ENCODE measurements at places on chromosomes 11 and 22.

DNA sequence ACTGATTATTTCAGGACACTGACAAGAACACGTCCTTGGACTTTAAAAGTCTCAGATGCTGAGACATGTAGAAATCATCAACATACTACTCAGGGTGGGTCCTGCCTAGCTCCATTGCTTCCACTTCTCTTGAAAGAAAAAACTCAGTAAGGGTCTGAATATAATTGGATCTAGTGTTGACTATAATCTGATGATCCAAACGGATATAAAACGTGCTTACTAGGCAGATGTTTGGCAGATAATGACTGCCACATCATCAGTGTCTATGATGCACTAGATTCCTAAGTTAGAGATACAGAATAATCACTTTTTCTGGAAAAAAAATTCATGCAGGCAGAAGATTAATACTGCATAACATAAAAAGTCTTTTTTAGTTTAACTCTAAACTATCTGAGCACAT is 21.6 kb downstream of the GUCY1A2 start:
- no peaks in the 10 kb centered on the region for H3K4me1 ChIP-seq
- DNase-seq = no peak
- H3K36me3 ChIP-seq = no peaks in the 10 kb centered on the region
- no peak overlapping the region for H3K27ac ChIP-seq
- H3K27me3 ChIP-seq = no peaks in the 10 kb centered on the region
- H3K4me3 ChIP-seq = no peak overlapping the region

DNA sequence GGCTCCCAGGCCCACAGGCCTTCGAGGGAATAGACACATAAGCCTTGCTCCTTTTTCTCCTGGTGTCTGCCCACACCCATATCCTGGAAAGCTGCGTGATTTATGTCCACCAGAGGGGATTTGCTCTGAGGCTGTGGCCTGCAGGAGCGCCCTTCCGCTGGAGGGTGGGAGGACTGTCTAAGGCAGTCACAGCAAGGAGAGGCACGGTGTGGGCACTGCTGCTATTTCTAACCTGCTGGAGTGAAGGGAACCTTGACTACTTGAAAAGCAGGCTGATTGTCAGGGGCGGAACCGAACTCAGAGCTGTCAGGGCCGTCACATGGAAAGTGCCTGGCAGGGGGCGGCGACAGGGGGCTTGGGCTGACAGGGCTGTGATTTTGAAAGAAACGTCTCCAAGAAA is 3.7 kb downstream of the UPB1 start:
- no peaks in the 10 kb centered on the region for H3K4me1 ChIP-seq
- H3K27ac ChIP-seq = no peak overlapping the region
- no peak overlapping the region for H3K4me3 ChIP-seq
- no peaks in the 10 kb centered on the region for H3K36me3 ChIP-seq
- DNase-seq = no peak
- no peaks in the 10 kb centered on the region for H3K27me3 ChIP-seq

GRCh38 chr11:44229098-44229497 is 80.8 kb downstream of the ALX4 start:
- H3K4me3 ChIP-seq = no peak overlapping the region
- H3K4me1 ChIP-seq = no peaks in the 10 kb centered on the region
- H3K27me3 ChIP-seq = no peaks in the 10 kb centered on the region
- no peak overlapping the region for H3K27ac ChIP-seq
- no peaks in the 10 kb centered on the region for H3K36me3 ChIP-seq

GRCh38 chr11:104145062-104145461 is 18.9 kb downstream of the PDGFD start:
- H3K36me3 ChIP-seq = no peaks in the 10 kb centered on the region
- H3K27ac ChIP-seq = no peak overlapping the region
- no peak for DNase-seq
- no peak overlapping the region for H3K4me3 ChIP-seq

DNA sequence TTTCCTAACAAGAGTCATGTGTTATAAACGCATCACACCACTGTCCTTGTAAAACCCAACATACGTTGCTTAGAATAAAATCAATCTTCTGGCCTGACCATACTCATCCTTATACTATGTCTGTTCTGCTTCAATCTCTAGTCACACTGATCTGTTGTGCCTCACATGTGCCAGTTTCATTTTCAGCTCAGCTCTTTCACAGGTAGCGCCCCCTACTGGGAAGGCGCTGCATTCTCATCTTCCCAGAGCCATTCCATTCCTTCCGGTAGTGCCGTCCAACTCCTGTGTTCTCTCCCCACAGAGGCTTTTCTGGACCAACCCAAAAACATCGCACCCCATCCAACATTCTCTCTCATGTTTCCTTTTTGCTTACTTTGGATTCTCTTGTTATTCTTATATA is 22.2 kb downstream of the CASP5 start:
- H3K36me3 ChIP-seq = no peaks in the 10 kb centered on the region
- no peaks in the 10 kb centered on the region for H3K27me3 ChIP-seq
- peak; percentile 61 for DNase-seq
- peak overlapping the region; percentile 34 for H3K4me3 ChIP-seq

- H3K4me3 ChIP-seq = no peak overlapping the region
- peaks cover 10% of the 10 kb centered on the region for H3K4me1 ChIP-seq
- H3K36me3 ChIP-seq = no peaks in the 10 kb centered on the region
- no peaks in the 10 kb centered on the region for H3K27me3 ChIP-seq
- no peak overlapping the region for H3K27ac ChIP-seq
- DNase-seq = no peak
Measured at GRCh38 chr11:130418210-130418609, 10.2 kb downstream of the ADAMTS8 start.

DNA sequence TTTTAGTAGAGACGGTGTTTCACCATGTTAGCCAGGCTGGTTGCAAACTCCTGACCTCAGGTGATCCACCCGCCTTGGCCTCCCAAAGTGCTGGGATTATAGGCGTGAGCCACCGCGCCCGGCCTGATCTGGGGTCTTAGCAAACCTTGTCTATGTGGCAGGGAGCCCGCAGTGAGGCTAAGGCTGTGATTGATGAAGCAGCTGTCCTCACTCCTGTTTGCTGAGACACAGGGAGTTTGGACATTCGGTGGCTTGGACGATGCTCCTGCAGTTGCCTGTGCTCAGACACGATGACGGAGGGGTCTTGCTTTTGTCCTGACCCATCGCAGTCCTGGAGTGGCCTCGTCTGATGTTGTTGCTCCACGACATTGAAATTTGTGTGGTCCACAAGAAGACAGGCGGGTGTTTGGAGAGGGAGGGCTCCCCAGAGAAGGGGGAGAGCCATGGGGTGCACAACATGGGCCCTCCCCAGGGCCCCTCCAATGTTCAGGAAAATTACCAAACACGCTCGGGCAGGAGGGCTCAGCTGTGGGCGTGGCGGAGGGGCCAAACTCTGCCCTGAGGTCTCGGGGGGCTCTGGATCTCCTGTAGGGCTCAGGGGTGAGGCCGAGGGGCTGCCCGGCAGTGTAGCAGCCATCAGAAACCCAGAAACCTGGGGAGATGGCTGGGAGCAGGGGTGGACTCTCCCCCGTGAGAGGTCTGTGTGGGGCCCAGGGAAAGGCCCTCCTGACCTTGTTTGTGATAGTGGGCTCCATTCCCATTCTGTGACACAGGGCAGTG is 41.8 kb upstream of the PRR5 start:
- H3K4me3 ChIP-seq = no peak overlapping the region
- no peak overlapping the region for H3K27ac ChIP-seq
- no peaks in the 10 kb centered on the region for H3K36me3 ChIP-seq
- no peak for DNase-seq
- no peaks in the 10 kb centered on the region for H3K4me1 ChIP-seq

DNA sequence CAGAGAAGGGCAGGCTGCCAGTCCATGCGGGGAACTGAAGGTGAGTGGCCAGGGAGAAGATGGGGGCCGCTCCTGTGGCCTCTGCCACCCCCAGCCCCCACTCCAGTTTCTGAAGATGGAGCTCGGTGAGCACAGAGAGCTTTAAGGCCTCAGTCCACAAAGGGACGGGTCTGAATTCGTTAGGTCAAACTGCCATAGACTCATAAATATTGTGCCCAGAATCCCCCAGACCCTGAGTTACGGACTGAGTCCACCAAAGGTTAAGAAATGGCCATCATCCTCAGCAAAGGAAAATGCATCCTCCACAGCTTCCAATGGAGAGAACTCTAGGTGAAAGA is 344.2 kb downstream of the BUD13 start:
- no peaks in the 10 kb centered on the region for H3K27me3 ChIP-seq
- no peaks in the 10 kb centered on the region for H3K4me1 ChIP-seq
- no peak overlapping the region for H3K4me3 ChIP-seq
- DNase-seq = no peak
- H3K36me3 ChIP-seq = no peaks in the 10 kb centered on the region

GRCh38 chr22:38540701-38541100 is 29.3 kb downstream of the DMC1 start:
- H3K4me1 ChIP-seq = no peaks in the 10 kb centered on the region
- no peak for DNase-seq
- H3K36me3 ChIP-seq = no peaks in the 10 kb centered on the region
- H3K27ac ChIP-seq = no peak overlapping the region
- H3K27me3 ChIP-seq = no peaks in the 10 kb centered on the region

- H3K27ac ChIP-seq = no peak overlapping the region
- no peak for DNase-seq
- no peak overlapping the region for H3K4me3 ChIP-seq
- peaks cover 16% of the 10 kb centered on the region for H3K4me1 ChIP-seq
- peaks cover 18% of the 10 kb centered on the region for H3K36me3 ChIP-seq
Measured at GRCh38 chr22:49880281-49880680, 26.6 kb downstream of the ZBED4 start.

GRCh38 chr11:33915526-33915925 is 23.6 kb upstream of the LMO2 start:
- no peak for DNase-seq
- H3K4me1 ChIP-seq = no peaks in the 10 kb centered on the region
- H3K27me3 ChIP-seq = 0 out of 2 replicates have a peak, but pooled peaks cover 5% of the 10 kb centered on the region
- H3K4me3 ChIP-seq = no peak overlapping the region
- H3K27ac ChIP-seq = no peak overlapping the region

DNA sequence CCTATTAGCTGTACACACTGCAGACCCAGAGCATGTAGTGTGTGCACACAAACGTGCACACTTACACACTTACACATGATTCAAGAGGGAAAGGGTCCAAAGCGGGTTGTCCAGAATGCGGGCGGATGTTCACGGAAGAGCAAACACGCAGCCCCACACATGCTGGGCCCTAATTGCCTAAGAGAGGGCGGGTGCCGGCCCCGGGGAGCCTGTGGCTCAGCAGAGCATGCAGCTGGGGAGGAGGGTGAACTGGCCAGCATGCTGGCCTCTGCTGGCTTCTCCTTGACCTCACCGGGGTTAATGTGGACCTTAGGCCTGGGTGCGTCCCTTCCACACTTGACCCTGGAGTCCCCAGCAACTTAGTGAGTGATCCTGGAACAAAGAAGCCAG is 816.3 kb downstream of the BRD1 start:
- no peaks in the 10 kb centered on the region for H3K36me3 ChIP-seq
- no peak overlapping the region for H3K27ac ChIP-seq
- H3K27me3 ChIP-seq = peaks cover 80% of the 10 kb centered on the region
- no peak overlapping the region for H3K4me3 ChIP-seq

- no peaks in the 10 kb centered on the region for H3K36me3 ChIP-seq
- H3K27me3 ChIP-seq = no peaks in the 10 kb centered on the region
- no peak overlapping the region for H3K4me3 ChIP-seq
- peaks cover 12% of the 10 kb centered on the region for H3K4me1 ChIP-seq
- DNase-seq = no peak
Measured at GRCh38 chr11:35237351-35237750, 98.4 kb downstream of the CD44 start.

DNA sequence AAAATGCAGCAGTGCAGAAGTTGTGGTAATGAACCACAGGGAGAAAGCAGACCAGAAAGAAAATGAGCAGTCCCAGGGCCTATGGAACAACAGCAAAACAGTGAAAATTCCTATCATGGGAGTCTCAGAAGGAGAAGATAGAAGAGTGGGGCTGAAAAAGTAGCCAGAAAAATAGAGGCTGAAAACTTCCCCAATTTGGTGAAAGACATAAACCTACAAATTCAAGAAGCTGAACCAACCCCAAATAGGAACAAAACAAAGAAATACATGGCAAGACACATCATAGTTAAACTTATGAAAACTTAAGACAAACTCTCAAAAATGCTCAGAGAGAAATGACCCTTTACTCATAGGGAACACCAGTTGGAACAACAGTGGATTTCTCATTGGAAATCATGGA is 11.4 kb downstream of the FGF19 start:
- no peak for DNase-seq
- peaks cover 65% of the 10 kb centered on the region for H3K27me3 ChIP-seq
- no peaks in the 10 kb centered on the region for H3K4me1 ChIP-seq
- H3K27ac ChIP-seq = no peak overlapping the region

- DNase-seq = no peak
- no peak overlapping the region for H3K4me3 ChIP-seq
- H3K4me1 ChIP-seq = no peaks in the 10 kb centered on the region
- no peak overlapping the region for H3K27ac ChIP-seq
Measured at GRCh38 chr22:25281675-25282345, 62.4 kb downstream of the CRYBB2 start.

DNA sequence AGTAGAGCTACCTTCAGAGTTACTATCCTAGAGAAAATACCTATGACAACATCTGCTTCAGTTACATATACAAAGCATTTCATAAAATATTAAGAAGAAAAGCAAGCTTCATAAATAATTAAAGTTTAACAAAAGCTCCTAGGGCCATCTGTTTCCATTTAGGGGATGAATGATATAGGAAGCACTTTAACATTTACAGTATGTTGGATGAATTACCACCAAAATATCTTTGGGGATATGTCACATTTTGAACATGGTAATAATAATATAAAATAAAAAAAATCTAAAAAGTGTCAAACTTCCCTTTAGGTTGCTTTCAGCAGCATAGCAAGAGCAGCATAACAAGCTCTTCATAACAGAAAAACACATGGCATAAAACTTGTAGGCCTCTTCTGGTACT is 104.6 kb downstream of the ATG16L2 start:
- DNase-seq = no peak
- H3K27me3 ChIP-seq = no peaks in the 10 kb centered on the region
- H3K27ac ChIP-seq = no peak overlapping the region
- no peak overlapping the region for H3K4me3 ChIP-seq
- H3K36me3 ChIP-seq = no peaks in the 10 kb centered on the region
- no peaks in the 10 kb centered on the region for H3K4me1 ChIP-seq

DNA sequence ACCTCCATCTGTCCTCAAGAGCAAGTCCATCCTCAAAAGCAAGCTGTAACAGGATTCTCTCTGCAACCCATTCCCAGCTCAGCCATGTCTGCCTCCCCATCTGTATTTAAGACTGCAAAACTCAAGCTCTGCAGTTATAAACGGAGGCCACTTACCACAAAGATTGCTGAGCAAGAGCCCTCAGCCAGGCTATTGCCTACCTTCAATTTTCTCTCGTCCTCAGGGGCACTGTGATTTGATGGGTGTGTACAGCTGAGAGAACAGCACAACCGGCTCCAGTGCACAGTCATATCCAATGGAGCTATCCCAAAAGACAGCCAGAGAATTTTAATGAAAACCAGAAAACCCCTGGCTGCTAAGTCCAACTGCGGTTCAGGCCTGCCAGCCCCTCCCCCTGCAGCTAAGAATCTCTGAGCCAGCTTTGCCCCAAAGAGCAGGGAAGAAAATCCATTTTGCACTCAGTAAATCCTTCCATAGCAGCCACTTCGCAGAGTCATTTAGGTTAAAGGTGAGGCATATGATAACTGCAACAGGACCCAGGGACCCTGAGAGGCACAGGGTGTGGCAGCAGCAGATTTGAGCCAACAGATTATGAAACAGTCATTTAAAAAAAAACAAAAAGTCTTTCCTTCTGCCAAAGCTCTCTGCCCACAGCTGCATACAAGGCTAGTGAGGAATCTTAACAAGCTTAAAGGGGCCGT is 37.6 kb downstream of the RAB30 start:
- H3K27ac ChIP-seq = peak overlapping the region; percentile 71
- peak overlapping the region; percentile 33 for H3K4me3 ChIP-seq
- H3K36me3 ChIP-seq = no peaks in the 10 kb centered on the region
- no peaks in the 10 kb centered on the region for H3K27me3 ChIP-seq

GRCh38 chr11:36532941-36533601 is 23.0 kb upstream of the TRAF6 start:
- no peak overlapping the region for H3K27ac ChIP-seq
- H3K4me1 ChIP-seq = no peaks in the 10 kb centered on the region
- H3K36me3 ChIP-seq = no peaks in the 10 kb centered on the region
- no peaks in the 10 kb centered on the region for H3K27me3 ChIP-seq

Measured in MM.1S (cell line).